Activated CD4-positive, alpha-beta T cell treated with anti-CD3 and anti-CD28 coated beads, Interleukin-2, amount 50 U/mL, for 4 hours (primary cell): ENCODE measurements at places on chromosomes 2 and 18.

GRCh38 chr18:11902522-11903292 is 5.4 kb downstream of the MPPE1 start:
- DNase-seq, result no peak

DNA sequence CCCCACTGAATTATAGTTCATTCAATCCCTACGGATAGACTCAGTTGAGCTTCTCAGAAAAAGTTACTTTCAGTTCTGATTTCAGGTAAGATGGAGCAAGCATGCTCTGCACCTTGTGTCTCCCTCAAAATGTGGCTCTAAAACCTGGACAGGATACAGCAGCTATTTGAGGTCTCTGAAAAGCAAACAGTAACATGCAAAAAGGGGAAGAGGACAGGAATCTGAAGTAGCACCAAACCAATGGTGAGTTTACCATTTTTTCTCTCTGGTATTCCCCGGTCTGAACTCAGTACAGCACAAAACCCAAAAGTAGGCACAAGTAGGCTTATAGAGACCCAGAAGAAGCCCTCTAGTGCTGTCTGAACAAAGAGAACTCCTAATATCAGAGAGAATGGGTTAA is 34.1 kb downstream of the LANCL1 start:
- DNase-seq, result no peak

DNA sequence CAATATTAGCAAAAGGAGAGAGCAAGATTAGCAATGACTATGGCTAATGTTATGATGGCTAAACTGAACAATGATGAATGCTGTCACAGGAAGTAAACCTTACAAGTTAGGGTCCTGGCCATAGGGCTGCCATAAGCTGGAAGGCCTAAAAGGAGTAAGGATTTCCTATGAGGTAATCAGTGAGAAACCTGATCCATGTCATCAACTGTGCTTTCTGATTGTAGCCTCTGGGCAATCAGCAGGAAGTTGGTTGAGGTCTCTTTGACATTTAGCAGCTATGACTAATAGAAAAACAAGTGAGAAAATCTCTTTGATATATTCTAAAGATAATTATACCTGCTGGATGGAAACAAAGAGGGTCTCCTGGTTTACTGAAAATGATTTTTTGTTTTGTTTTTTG is 193.0 kb downstream of the RAB3GAP1 start:
- DNase-seq, result no peak

DNA sequence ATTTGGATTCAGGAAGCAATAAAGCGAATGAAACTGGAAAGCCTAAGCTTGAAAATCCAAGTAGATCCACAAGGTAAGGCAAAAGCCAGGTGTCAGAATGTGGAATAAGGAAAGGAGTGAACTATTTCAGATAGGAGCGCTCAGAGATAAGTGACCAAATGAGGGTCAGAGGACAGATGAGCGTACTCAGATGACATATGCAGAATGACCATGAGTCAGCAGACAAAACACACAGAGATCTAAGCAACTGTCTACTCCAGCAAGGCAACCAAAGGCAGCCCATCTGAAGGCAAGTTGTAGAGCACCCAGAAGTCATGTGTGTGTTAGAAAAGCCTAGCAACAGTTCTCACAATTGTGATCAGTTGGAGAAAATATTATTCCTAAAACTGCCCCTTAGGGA is 548.4 kb upstream of the FSHR start:
- no peak for DNase-seq

GRCh38 chr2:67158718-67159117 is 238.4 kb upstream of the ETAA1 start:
- no peak for DNase-seq

DNA sequence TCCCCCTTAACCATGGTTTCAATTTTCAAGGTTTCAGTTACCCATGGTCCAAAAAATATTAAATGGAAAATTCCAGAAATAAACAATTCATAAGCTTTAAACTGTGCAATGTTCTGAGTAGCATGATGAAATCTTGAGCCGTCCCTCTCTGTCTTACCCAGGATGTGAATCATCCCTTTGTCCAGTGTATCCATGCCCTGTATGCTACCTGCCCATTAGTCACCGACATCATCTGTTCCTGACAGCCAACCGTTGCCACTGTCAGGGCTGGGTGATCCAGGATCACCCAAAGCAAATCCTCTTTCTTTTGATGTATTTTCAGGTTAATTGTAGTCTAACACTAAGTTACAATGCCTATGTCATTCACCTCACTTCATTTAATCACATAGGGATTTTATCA is 15.7 kb upstream of the OLA1 start:
- DNase-seq, result no peak

DNA sequence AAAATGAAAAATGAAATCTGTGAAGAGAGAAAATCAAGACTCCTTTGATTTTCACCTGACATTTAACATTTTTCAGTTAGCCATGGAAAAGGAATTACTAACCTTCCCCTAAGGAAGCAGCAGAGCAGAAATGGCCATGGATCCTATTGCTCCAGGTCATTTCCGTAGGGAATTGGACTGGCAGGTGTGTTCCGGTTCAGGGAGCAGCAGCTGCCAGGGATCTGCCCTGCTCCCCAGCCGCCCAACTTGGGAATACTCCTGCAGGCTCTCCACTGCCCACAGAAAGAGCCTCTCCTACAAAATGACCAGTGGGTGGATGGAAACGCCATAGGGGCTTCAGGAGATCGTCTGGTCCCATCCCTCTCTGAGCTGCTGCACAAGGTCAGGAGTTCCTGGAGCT is 86.0 kb upstream of the MAPK4 start:
- no peak for DNase-seq

DNA sequence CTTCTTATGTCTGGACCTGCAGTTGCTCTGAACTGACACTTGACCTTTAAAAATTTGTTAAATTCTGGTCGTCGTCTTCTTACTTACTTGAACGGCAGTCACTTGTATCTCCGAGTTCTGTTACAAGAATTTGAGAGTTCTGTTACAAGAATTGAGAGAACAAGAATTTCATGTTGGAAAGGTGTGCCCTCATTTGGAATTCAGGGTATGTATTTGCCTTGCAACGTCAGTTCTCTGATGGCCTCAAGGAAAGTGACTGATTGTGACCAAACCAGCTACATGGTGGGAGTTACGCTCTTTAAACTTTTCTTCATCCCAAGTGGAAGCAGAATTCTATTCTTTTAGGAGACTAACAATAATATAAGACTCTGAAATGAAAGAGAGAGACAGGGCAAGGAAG is 320.0 kb upstream of the TRIB2 start:
- DNase-seq, result no peak

GRCh38 chr2:214740867-214741395 is 68.6 kb downstream of the BARD1 start:
- DNase-seq, result no peak

GRCh38 chr2:112059671-112060070 is 4.6 kb downstream of the TMEM87B start:
- no peak for DNase-seq

- DNase-seq, result peak; percentile 42
Observed at GRCh38 chr2:121076885-121077549, 208.0 kb downstream of the TFCP2L1 start.

DNA sequence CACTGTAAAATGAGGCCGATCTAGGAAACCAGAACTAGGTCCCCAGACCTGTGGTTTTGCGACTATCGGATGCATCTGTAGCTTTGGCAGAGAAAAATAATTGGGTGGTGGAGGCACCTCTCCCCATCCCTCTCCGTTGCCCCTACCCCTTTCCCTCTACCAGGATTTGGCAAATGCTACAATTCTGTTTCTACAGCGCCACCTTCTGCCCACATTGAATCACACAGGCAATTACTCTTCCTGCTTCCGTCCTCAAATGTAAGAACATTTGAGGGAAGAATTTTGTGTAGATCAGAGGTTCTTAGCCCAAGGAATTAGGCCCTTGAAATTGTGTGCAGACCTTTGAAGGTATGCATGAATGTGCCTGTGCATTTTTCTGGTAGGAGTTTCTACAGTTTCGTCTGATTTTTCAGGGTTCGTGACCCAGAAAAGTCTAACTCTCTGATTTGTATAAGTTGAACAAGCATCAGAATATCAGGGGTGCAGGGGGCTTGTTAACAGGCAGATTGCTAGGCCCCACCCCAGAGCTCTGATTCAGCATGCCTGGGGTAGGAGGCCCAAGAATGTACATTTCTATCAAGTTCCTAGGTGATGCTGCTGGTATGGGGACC is 11.2 kb downstream of the ATP6V1B1 start:
- peak; percentile 29 for DNase-seq

DNA sequence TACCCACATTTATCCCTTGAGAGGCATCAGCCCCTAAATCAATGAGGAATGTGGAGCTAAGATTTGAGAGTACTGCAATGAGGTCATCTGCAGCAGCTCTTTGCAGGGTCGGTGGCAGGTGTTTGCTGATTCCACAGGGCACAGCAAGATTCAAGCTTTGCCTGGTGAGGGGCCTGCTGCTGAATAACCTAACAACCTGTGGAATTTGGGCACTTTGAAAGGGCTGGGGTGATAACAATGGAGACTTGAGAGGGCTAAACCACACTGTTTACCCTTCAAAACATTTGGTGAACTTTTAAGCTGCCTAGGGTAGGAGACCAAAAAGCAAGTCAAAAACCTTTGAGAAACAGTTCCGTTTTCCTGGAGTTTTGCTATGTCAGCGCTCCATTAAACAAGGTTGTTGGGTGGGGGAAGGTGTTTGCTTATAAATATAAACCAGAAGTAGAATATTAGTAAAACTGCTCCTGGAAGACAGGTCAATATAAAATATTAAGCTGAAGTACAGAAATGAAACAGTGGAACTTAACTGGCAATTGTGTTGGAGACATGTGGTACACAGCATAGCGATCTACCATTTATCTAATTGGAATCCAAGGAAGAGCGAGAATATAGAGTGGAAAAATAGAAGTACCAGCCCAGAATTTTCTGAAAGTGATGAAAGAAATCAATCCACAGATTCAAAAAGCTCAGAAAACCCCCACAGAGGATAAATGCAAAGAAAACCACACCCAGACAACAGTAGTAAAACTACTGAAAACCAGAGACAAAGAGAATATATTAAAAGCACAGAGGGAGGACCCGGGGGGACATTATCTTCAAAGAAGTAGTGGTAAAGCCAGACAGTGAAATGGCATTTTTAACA is 15.7 kb downstream of the COPS8 start:
- DNase-seq, result no peak

DNA sequence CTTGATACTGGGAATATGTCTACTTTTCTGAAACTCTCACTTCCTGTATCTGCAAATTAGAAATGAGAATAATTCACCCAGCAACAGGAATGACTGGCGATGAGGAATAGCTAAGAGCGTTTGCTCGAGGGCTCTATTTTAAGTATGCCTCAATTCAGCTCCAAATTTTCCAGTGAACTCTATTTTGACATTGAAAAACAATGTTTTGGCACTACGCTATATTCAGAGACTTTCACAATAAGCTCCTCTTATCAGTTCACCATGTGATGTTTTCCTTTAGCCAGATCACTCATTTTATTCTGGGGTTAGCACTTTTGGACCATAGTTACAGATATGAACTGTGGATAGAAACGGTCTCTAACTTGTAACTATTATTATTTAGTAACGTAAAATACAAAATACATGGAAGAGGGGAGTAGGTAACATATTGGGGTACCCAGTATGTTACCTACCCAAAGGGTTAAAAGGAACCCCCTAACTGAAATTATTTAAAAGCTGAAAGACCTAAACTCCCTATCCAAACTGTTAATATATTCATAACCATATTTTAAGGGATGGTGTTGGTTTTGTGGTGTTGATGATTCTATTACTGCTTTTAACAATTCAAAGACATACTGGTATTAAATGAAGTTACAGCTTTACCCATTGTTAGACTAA is 28.1 kb downstream of the SLC40A1 start:
- DNase-seq, result no peak

DNA sequence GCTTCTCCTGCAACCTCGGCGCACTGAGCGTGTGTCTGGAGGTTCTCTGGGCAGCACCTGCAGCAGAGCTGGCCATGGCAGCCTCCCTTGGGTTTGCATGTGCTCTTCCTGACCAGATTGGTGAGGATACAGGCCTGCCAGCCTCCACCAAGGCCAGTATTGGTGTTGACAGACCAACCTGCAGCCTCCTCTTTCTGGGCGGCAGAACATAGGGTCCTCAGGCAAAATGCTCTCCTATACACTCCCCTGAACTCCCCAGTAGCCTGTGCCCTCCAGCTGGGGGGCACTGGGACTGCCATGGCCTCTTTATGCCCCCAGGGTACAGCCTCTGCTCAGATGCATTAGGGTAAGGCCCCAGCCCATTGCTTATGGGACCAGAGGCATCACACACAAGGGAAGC is 131.9 kb upstream of the SPRED2 start:
- no peak for DNase-seq

GRCh38 chr18:33873112-33873511 is 295.1 kb downstream of the ASXL3 start:
- DNase-seq, result no peak

- no peak for DNase-seq
Observed at GRCh38 chr2:67993329-67993728, 69.5 kb downstream of the C1D start.

GRCh38 chr2:275466-275865 is 10.7 kb downstream of the ACP1 start:
- no peak for DNase-seq

DNA sequence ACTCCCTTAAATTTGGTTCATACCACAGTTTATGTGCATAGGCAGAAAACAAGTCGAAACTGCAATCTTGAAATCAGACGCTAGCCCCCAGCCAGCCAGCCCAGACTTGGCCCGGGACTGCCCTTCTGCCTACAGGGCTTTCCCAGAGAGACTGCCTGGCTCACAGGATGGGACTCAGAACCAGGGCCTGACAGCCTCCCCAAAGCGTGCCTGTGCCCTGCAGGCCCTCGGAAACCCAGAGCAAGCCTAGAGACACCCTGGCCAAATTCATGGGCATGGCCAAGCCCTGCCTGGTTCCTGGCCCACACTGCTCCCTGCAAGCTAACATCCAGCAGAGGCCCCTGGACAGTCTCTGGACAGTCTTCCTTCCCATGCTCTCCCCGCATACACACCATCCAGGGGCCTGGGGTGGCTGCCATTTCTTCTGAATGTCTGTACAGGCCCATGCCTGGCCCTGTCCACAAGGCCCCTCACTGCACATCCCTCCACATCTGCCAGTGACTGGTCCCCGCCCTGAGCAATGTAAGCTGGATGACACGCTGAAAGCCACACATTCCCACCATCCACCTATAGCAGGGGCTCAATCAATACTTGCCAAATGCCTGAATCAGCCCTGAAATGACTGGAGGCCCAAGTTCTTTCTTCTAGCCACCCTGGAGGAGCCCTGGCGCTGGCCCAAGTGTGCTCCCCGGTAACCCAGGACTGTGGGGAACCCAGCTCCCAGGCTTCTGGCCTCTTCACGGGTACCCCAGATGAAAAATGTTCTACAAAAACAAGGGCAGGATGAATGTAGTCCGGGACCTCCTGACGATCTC is 73.1 kb downstream of the HDAC4 start:
- DNase-seq, result no peak

- no peak for DNase-seq
Observed at GRCh38 chr2:67649331-67650261, 252.5 kb downstream of the ETAA1 start.

DNA sequence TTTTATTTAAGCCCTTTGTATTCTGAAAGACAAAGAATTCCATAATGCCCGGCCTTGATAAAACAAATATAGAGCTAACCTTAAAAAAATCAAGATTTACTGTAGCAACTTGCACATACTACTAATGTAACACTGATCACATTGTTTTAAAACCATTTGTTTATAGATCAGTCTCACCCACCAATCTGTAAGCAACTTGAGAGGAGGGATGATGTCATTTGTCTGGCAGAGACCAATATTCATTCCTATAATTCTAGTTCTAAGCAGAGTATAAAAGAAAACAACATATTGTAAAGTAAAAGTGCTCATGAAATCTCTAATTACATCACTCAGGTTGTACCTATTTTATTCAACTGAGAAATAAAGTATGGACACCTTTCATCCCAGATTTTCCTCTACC is 380.6 kb downstream of the TGIF1 start:
- DNase-seq, result no peak
